ENCODE measurements at places on chromosomes 7 and 10. TPM values are rescaled to one million over a fixed set of nuclear protein-coding genes. Genes with fewer than 3 reads are reported as not detected.

PON1 gene
- not detected for total RNA-seq

HOXA1 gene
- total RNA-seq = 0.26 TPM

COL13A1 gene
- not detected for total RNA-seq

ELN gene
- total RNA-seq = under 0.01 TPM

SEC23IP gene
- total RNA-seq = 22.5 TPM

HMX3 gene
- total RNA-seq = 0.13 TPM

TECPR1 gene
- total RNA-seq = 8.2 TPM

SLC35B4 gene
- 8.2 TPM for total RNA-seq

TMEM196 gene
- total RNA-seq = not detected

AKR1E2 gene
- total RNA-seq = 4.2 TPM

DPP6 gene
- not detected for total RNA-seq

UPK3B gene
- total RNA-seq = 0.26 TPM

FXYD4 gene
- not detected for total RNA-seq

FLNC gene
- 0.64 TPM for total RNA-seq

TBXAS1 gene
- total RNA-seq = 0.26 TPM

EZH2 gene
- 6.6 TPM for total RNA-seq

CRYGN gene
- not detected for total RNA-seq

MMD2 gene
- total RNA-seq = not detected

CH25H gene
- total RNA-seq = not detected

CYP2E1 gene
- under 0.01 TPM for total RNA-seq

CELF2 gene
- 2.1 TPM for total RNA-seq

GATA3 gene
- under 0.01 TPM for total RNA-seq

FGFR2 gene
- total RNA-seq = 18.8 TPM

SYNPO2L gene
- total RNA-seq = not detected

TRIM73 gene
- 0.38 TPM for total RNA-seq

CLDN4 gene
- 126 TPM for total RNA-seq

ARMH3 gene
- 6.3 TPM for total RNA-seq

EVX1 gene
- total RNA-seq = not detected
